ENCODE measurements at places on chromosomes 1 and 21. TPM values are rescaled to one million over a fixed set of nuclear protein-coding genes. Genes with fewer than 3 reads are reported as not detected.

OR2T29 gene
- not detected for polyA plus RNA-seq

CD1E gene
- not detected for polyA plus RNA-seq

GBP5 gene
- polyA plus RNA-seq: 0.08 TPM

- no peak for DNase-seq
Observed at GRCh38 chr1:186165303-186165702, 209.8 kb downstream of the TPR start.

GRCh38 chr1:246187834-246188372, 319.2 kb downstream of the SMYD3 start:
- no peak for DNase-seq

SPRR2B gene
- polyA plus RNA-seq: not detected

- DNase-seq: no peak
Observed at GRCh38 chr1:165895451-165895871, 68.0 kb downstream of the UCK2 start.
